Posterior cingulate gyrus (tissue), 11 donors: ENCODE measurements at places on chromosomes 11 and 22.

DNA sequence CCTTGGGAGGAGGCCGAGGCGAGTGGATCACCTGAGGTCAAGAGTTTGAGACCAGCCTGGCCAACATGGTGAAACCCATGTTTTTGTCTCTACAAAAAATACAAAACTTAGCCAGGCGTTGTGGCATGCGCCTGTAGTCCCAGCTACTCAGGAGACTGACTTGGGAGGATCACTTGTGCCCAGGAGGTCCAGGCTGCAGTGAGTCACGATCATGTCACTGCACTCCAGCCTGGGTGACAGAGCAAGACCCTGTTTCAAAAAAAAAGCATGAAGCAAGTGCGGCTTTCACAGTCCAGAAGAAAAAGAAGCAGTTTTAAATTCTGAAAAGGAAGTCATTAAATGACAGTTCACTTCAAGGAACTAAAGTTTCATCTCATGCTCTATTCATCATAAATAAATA lies 7.1 kb upstream of the LTO1 start:
- DNase-seq, result no peak

- DNase-seq, result no peak
These were observed 1.4 kb downstream of the CDC42BPG start for GRCh38 chr11:64842851-64843685.

DNA sequence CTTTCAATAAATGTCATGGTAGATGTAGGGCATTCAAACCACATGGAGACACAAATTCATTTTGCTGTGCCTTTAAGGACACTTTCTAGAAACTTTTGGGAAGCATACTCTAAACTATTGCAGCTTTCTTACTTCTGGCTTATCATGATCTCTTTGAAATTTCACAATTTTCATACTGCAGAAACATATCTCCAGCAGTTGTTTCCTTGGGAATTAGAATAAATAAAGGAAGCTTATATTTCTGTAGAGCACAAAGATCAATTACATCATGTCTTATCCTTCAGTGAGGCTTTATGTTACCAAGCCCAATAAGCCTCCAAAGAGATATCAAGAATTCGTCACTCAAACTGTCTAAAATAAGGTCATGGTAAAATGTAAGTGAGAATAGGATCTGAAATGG lies 74.5 kb upstream of the RAB38 start:
- no peak for DNase-seq

DNA sequence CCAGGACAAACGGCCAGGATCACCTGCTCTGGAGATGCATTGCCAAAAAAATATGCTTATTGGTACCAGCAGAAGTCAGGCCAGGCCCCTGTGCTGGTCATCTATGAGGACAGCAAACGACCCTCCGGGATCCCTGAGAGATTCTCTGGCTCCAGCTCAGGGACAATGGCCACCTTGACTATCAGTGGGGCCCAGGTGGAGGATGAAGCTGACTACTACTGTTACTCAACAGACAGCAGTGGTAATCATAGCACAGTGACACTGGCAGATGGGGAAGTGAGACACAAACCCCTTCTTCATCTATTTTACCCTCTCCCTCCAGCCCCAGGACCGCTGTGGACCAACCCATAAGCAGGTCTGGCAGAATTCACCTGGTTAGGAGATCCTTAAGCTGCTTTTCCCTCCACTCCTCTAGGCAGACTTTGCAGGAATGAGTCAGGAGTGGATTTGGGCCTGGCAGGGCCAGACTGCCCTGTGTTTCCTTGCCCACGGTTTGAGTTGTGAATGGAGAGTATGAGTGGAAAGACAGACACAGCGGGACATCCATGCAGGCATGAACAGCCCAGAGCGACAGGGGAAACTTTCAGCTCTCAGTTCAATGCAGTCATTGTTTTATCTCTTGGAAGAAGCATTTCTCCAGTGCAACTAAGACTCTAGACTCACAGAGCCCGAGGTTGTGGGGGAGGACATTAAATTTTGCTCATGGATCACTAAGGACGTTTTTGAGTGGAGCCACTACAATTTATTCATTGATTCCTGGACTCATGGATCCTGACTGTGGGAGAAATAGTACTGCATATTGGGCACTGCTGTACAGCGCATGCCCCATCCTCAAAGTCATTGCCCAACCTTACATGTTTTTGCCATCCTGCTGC lies 75.3 kb upstream of the IGLL5 start:
- no peak for DNase-seq

GRCh38 chr22:36449596-36450175 lies 31.8 kb downstream of the TXN2 start:
- no peak for DNase-seq

DNA sequence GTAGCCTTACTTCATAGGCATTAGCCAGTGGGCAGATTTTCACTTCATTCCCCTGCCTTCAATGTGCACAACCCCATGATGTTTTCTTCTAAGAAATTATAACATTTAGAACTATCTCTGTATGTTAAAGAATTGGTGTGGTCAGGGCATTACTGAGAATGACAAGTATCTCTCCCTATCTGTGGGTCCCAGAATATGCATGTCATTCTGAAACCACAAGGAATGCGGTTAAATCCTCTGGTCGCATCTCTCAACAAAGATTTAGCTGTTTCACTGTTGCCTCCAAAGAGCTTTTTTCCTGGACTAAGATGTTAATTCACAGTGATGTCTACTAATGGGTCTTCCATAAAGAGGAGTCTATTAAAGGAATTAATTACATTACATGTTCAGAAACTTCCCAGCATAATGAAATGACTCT lies 62.7 kb downstream of the LIF start:
- no peak for DNase-seq

- DNase-seq, result peak; percentile 95
These were observed 13.0 kb upstream of the CDC42EP2 start for GRCh38 chr11:65301491-65302329.

DNA sequence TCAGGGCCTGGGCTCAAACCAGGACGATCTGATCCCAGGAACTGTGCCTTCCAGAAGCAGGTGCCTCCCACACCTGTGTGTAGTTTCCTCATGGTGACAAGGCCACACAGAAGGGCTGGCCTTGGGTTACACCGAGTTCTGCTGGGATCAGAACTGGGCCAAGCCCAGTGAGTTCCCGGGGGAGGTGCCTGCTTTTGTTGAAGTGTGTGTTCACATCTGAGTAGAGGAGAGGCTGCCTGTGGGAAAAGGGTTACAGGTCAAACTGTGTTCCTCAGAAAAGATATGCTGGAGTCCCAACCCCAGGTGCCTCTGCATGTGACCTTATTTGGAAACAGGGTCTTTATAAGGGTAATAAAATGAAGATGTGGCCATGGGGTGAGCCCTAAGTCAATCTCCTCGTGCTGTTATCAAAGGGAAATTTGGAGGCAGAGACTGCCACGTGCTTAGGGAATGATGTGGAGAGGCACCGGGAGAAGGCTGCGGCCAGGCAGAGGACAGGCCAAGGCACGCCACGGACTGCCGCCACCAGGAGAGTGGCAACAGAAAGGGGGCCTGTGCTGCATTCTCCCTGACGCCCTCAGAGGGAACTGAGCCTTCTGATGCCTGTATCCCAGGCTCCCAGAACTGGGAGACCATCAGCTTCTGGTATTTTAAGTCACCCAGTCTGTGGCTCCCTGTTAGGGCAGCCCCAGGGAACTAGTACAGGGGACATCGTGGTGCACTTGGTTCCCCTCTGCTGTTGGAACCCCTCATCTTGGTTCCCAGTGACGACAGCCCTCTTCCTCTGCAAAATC lies 158.8 kb downstream of the CACNA1I start:
- no peak for DNase-seq

DNA sequence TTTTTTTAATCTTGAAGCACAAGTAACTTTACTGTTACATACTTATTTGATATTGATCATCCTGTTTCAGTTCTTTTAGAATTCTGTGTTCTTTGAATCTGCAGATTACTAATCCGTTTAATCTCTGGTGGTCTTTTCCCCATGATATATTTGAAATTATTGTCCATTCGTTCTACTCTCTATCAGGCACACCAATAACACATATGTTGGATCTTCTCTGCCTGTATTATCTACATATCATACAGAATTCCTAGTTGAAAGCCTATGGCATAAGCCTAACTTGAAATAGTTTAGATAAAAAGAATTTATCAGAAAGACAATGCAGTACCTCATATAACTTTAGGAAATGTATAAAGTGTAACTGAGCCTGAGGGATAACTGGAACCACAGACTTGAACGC lies 32.6 kb downstream of the STK33 start:
- DNase-seq, result no peak

DNA sequence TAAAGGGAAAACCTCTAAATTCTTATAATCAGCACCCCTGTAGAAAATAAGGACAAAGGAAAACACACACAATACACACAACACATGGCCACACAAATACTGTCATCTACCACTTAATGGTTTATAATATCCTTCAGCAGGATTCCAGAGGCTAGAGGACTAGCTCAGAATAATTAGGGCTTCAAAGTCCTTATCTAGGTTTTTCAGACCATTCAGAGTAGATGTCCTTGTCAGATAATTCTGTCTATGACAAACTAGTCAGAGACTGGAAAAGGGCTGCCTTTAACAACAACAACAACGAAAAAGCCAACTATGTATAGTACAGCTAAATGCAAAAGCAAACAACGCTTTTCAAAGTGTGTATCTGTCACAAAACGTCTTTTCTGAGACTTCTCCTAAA lies 456.5 kb upstream of the CNTN5 start:
- no peak for DNase-seq

- DNase-seq, result no peak
These were observed 161.8 kb upstream of the GRIA4 start for GRCh38 chr11:105447936-105448702.

DNA sequence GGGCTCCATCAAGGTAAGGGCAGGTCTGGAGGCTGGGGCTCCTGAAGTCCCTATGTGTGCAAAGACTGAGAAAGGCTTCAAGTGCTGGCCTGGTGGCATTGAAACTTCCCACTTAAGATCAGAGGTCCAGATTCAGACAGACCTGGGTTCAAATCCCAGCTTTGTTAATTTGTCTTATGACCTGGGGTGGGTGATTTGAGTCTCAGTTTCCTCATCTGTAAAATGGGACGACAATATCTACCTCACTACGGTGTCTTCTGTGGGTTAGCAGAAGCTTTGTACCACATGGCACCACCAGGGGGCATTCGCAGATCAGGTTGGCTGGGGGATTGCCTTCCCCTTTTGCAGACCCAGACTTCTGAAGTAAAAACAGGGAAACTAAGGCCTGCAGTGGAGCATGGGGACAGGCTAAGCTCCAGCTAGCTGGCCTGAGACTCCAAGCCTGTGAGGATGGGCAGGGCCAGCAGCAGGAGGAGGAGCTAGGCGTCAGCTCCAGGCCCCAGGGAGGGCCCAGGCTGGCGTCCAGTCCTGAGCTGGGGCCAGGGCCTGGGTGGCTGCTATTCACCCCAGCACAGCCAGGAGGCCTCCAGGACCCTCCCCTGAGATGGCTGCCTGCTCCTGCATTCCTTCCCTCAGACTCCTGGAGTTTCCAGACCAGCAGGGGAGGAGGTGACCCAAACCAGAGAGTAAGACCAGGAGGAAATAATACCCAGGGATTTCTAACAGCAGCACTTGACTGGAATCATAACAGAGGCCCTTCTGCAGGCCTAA lies 1.5 kb downstream of the CASTOR1 start:
- DNase-seq, result peak; percentile 55

DNA sequence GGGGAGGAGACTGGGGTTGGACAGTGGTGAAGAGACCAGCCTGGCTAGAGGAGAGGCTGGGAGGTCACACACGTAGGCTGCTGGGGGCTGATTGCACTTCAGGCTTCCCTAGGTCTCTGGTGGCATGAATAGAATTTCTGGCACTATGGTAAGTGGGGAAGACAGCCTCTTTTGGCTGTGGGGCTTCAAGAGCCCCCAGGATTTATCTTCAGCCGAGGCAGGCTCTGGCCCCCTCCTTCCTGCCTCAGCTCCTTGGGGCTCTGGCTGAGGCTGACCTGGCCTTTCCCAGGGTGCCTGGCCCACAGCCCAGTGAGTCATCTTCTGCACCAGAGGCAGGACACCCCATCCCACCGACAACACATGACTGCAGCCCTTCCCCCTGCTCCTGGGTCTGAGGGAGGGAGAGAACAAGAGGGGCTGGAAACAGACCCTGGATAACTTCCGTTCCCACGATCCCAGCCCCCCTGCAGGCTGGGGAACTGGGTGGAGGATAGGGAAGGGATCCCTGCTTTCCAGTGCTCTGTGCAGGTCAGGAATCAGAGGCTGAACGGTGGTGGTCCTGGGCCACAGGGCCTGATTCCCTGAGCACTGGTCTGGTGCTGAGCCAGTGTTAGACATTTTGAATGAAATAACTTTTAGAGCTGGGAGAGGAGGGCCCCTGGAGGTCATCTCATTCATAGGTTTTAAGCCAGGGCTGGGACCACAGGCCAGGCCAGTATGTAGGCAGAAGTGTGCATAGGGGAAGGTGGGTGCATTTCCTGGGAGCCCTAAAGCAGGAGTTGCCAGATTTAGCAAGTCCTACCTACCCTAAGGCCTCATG lies 26.5 kb downstream of the ARHGEF17 start:
- DNase-seq, result no peak

DNA sequence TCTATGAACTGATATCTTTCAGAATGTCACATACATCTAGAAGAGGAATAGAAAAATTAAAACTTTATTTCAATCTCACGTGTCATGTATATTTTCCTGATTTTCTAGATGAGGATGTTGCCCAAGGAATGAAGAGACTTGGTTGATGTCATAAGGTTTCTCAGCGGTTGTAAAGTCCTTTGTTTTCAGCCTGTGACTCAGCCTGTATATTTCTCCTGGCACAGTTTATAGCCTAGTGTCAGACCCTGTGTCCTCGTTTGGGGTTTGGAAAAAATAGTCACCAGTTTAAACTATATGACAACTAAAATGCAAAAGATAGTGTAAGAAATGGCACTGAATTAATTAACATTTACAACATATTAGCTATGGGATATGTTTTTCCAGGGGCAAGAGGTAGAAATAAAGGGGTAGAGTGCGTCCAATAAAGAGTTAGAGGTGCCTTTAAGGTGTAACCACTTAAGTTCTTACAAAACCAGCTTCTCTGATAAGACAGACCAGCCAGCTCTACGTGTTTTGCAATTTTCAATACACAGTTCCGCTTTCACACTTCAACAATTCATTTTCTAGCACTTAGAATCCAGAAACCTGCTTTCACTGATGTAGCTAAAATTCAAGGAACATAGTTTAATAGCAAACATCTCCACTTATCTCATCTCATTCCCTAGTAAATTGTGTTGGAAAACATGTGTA lies 1432.6 kb upstream of the TENM4 start:
- no peak for DNase-seq

DNA sequence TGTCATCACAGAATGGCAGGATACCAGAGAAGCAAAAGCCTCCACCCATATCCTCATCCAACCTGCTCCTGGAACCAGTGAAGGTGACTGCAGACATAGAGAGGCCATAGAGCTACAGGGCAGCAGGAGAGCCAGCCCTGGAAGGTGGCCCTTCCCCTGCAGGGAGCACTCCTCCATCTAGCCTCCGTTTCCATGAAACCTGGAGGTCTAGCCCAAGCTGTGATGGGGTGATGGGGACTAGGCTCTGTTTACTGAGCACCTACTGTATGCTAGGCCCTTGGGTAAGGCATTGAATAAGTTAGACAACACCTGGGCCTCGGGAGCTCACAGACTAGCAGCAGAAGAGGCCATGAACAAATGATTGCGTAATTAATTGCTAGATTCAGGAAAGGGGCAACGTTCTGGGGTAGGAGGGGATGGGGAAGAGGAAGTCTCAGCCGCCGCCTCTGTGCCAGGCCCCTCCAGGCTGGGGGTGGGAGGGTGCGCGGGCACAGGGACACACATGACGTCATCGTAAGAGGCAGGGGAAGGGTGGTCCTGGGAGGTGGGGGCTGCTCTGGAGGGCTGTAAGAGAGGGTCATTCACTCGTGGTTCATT lies 784 bp upstream of the SYNGR1 start:
- DNase-seq, result peak; percentile 92
